IPS DF 6.9 (cell line): ENCODE measurements at places on chromosomes 1 and 21.

- DNase-seq, result no peak
Measured at GRCh38 chr1:168733241-168733640, 4.2 kb upstream of the DPT start.

- no peak for DNase-seq
Measured at GRCh38 chr1:199202331-199202730, 563.5 kb downstream of the PTPRC start.

DNA sequence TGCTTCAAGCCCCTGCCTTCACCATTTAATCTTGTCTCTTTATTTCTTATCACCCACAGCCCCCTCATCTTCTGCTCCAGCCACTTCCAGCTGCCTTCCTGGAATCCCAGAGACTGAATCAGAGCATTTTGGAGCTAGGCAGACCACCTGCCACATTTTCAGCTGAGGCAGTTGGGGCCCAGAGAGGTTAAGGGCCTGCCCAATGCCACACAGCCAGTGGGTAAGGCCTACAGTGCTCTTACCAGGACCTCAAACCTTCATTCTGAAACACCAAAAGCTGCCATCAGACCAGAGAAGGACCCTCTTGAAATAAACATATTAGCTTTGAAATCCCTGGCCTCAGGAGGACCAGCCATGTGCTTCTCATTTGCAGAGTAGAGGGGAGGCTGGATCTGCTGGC, 17.6 kb upstream of the SLC6A17 start:
- no peak for DNase-seq

- DNase-seq, result no peak
Measured at GRCh38 chr1:17188889-17189631, 15.9 kb upstream of the PADI1 start.

DNA sequence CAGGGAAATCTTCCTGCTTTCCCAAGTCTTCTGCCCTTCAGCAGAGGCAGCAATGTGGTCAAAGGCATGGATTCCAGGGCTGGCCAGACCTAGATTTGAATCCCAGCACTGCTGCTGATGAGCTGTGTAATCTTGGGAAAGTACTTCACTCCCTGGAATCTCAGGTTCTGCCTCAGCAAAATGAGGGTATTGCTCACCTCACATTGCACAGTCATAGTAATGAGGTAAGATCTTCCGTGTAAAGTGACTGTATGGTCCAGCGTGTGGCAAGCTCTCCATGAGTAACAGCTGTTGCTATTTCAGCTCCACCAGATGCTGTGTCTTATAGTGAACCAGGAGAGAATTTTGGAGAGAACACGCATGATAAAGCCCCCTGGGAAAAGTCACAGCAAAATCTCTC, 56.1 kb upstream of the F3 start:
- DNase-seq, result no peak

GRCh38 chr1:10103193-10103592, 70.4 kb downstream of the UBE4B start:
- no peak for DNase-seq

GRCh38 chr1:172960019-172960418, 90.7 kb downstream of the TNFSF18 start:
- no peak for DNase-seq

- DNase-seq, result no peak
Measured at GRCh38 chr1:64479874-64480273, 9.9 kb downstream of the CACHD1 start.

DNA sequence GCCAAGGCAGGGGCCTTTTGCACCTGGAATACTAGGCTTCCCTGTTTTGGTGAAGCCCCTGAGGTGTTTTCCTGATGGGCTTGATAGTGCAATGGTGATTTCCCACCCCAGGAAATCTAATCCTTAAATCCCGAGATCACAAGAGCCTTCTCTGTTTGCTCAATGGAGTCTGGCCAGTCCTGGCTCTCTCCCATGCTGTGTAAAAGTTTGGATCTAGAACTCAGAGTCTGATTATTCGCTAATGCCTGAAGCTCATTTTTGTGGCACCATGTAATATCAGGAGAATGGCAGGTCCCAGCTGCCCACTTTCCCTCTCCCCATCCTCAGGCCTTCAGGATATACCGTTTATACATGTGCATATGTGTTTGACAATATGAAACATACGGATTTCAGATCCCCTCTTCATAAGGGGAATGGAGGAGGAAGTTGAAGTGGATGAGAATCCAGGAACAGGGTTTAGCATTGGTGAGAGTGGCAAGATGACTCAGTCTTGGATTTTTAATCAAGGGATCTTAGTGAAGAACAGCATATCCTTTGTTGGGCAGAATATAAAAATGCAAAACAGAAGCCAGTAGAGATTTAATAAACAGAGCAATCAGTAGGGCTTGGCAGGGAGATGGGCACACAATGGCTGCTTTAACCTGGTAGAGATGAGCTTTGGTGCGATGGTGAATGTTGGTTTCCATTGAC, 62.1 kb downstream of the CLIC6 start:
- DNase-seq, result no peak

- DNase-seq, result no peak
Measured at GRCh38 chr1:213761845-213762407, 225.8 kb upstream of the PROX1 start.

DNA sequence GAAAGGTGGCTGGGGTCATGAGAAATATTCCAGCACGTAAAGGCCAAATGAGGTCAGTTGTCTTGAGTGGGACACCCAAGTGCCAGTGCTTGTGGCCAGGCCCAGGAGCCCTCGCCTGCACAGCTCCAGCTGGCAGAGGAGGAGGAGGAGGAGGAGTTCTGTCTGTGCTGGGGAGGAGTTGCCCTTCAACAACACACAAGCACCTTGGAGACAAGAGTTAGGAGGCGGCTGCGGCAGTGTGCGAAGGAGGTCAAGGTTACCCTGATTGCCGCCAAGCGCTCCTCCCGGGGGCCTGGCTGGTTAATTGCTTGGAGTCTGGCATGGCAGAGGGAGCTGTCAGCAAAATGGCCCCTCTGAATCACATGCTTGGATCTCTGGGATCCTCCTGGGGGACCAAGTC, 45.1 kb downstream of the GRIK3 start:
- no peak for DNase-seq

DNA sequence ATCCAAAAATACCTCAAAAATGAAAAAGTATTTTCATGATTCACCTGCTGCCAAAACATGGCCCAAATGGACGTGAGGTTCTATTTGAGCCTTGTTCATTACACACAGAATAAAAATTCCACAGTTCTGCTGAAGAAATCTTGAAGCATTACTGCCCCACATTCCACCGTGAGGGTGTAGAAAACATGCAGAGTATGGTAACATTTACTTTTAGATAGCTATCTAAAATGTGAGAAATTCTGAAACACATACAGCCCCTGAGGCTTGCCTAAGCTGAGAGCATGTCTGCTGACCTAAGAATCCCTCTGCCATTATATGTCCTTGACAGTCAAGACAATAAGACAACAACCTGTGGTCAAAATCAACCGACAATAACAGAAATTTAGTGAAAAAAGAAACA, 186.5 kb downstream of the DSCAM start:
- no peak for DNase-seq

DNA sequence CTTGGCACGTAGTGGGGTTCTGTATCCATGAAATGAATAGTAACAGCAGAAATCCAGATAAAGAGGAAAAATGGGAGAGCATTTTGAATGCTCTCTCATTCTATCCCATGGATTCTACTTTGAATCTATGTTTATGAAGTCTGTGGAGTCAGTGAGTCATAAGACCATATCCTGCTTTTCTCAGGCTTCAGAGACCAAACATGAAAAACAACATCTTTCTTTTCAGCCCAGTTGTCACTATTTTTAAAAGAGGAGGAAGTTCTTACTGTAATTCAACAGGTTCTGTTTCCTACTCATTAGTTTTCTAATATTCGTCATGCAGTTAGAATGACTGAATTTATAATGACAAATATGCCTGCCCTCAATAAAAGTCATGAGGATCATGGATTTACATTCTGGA, 39.4 kb upstream of the CD55 start:
- DNase-seq, result no peak

GRCh38 chr1:48469616-48470480, 2.2 kb downstream of the SPATA6 start:
- no peak for DNase-seq

GRCh38 chr1:100394285-100394684, 42.0 kb downstream of the CDC14A start:
- no peak for DNase-seq

DNA sequence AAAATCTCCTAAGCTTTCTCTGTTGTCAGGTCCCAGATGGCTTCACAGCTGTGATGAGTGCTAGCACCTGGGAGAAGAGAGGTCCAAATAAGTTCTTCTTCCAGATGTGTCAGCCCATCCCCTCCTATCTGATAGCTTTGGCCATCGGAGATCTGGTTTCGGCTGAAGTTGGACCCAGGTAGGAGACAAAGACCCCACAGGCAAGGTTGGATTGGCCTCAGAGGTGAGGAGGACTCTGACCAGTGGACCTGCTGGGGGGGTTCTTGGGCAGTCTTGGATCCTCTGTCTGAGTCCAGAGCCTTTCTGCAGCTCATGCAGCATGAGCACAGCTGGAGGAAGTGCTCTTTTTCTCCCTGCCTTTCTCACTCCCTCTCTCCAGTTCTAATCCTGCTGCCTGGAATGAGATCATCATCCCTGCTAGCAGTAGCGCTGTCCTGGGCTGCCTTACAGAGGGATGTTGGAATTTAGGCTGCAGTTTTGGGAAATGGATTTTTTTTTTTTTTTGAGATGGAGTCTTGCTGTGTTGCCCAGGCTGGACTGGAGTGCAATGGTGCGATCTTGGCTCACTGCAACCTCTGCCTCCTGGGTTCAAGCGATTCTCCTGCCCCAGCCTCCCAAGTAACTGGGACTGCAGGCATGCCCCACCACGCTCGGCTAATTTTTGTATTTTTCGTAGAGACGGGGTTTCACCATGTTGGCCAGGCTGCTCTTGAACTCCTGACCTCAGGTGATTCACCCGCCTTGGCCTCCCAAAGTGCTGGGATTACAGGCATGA, 7.1 kb downstream of the RNPEP start:
- DNase-seq, result no peak

GRCh38 chr1:218380125-218380977, 35.2 kb downstream of the TGFB2 start:
- DNase-seq, result no peak

- no peak for DNase-seq
Measured at GRCh38 chr1:41613689-41614574, 129.4 kb upstream of the EDN2 start.

DNA sequence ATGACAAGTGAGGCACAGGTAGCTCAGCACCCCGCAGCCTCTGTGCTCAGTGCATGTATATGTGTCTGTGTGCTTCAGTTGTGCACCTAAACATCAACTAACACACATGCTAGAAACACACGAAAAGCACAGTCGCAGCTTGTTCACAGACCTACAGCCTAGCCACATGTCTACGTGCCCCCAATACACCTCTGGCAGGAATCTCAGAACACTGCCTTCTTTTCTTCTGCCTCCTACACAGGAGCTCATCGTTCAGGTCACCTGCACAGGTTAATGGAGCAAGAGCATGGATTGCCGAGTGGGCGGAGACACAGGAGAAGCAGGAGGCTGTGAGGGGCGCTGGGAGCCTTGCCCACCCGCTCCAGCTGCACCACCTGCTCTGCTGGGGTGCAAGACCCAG, 31.7 kb downstream of the CTNNBIP1 start:
- no peak for DNase-seq

DNA sequence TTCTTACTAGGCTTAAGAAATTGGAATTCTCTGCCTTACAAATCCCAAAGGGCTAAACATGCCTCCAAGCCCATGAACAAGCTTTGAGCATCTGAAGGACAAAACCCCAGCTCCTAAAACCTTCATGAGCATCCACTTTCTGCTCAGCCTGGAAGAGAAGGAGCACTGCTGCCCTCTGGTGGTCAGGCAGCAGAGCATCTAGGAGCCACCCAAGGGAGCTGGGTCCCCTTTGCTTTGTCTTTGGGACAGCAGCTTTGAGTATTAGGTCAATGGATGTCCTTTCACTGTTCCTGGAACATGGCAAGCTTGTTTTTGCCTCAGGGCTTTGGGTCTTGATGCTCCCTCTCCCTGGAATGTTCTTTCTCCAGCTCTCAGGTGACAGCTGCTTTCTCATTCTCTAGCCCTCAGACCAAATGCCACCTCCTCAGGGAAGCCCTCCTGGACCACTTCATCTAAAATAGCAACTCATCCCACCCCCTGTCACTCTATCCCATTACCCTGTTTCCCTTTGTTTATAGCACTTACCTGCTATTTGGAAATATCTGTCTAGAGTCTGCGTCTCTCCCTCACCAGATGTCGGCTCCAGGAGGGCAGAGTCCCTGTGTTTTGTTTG, 25.7 kb downstream of the RAB7B start:
- DNase-seq, result peak; percentile 68

DNA sequence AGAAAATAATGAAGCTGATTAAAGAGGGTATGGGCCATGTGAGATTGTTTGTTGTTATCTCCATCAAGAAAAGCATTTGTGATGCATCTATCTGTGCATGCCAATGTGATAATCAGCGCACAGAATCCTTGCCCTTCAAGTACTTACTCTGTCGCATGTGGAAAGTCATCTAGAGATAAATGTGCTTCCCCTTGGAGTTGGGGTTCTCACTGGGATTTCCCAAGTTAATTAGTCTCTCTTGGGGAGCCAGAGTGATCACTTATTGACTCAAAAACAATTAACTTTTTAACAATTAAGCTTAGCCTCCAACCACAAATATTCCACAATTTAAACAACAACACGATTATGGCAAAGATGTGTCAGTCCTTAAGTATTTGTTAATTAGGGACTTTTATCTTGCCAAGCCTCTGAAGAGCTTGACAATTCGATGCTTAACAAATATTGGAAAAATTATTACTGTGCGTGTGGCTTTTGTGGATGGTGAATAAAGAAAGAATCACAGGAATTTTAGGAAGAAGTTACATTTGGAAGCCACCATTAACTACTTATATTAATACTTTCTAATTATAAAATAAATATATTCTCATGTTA, 17.5 kb downstream of the RHOU start:
- no peak for DNase-seq

DNA sequence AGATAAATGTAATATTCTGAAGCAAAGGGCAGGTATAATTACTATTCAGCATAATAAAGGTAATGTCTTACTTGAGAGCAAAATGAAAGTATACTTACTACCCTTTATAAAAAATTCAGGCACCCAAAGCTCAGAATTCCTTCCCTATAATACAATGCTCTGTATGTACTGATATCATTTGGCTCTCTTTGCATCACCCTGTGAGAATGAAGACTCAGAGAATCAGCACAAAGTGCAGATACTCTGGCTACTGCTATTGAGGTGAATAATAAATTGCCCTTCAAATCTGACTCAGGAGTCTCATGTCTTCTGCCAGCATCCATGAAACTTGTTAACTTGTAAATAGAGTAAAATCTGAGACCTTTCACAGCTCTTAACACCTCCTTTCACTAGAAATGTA, 108.5 kb upstream of the KCTD3 start:
- DNase-seq, result no peak

GRCh38 chr1:7613106-7613850, 157.8 kb upstream of the VAMP3 start:
- no peak for DNase-seq

DNA sequence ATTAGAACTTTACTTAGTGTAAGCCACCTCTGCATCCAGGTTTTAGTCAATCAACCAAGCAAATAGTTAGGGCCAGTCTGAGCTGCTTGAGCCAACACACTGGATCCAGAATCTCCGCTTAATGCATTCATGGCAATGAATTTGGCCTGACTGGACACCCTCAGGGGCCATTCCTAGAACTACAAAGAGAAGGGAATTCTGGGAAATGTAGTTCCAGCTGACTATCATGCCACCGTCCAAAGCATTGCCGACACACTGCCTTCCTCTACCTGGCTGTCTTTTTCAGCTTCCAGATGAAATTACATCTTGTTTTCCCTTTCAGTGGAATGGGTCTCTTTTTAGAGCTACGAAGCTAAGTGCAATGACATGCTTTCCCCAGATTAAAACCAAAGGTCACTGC, 163.0 kb upstream of the IGSF21 start:
- DNase-seq, result no peak

GRCh38 chr1:56266359-56266758, 313.0 kb downstream of the PLPP3 start:
- DNase-seq, result no peak
